ENCODE measurements at places on chromosomes 12 and 14.

DNA sequence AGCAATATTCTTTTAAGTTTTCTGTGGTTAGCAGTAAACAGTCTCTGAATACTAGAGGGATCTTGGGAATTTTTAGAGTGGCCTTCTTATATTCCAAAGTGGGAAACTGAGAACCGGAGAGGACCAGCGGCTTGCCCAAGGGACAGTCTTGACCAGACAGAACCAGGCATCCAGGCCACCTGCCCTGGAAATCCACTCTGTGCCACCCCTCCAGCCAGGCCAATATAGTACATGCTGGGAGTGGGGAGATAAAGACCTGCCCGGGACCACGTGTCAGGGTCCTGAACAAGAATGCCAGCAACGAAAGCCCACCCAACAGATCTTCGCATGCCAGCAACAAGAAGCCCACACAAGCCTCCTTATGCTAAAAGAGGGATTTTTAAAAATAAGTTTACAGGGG, 49.4 kb upstream of the RIN3 start:
- no peak for DNase-seq

GRCh38 chr14:81412779-81413178, 12.7 kb upstream of the STON2 start:
- no peak for DNase-seq

- no peak for DNase-seq
Observed at GRCh38 chr14:75702616-75703261, 41.7 kb downstream of the TTLL5 start.

GRCh38 chr14:79090641-79091180, 920.5 kb downstream of the NRXN3 start:
- DNase-seq: no peak

DNA sequence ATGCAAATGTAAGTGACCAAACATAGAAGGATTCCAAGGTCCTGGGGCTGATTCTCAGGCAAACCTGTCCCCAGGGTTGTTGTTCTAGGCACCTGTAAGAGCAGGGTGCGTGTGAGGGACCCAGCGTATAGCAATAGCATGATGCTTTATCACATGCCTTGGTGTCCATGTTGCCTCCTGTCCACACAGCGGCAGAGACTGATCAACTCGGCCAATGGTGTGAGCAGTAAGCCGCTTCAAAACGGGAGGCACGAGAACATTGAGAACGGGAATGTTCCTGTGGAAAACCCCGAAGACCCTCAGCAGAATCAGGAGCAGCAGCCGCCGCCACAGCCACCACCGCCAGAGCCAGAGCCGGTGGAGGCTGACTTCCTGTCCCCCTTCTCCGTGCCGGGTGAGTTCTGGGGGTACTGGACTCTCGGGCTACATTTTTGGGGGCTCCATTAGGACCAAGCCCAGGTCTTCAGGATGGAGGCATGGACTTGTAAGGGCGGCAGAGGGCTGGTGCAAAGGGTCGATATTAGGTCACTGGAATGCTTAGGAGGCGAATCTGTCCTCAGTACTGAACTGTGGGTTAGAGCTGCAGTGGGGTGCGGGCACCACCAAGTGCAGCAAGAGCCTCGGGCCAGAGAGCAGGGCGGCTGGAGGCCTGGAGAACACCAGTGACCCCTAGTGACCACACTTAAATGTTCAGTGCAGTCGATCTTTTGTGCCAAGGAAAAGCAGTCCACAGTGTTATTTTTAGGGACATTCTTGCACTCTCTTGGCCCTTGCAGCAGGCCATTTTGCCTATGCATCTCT, 57.2 kb upstream of the RIN3 start:
- no peak for DNase-seq

GRCh38 chr14:92659765-92660561, 88.5 kb downstream of the LGMN start:
- DNase-seq: no peak

GRCh38 chr12:60137513-60137912, 541.7 kb downstream of the SLC16A7 start:
- no peak for DNase-seq

DNA sequence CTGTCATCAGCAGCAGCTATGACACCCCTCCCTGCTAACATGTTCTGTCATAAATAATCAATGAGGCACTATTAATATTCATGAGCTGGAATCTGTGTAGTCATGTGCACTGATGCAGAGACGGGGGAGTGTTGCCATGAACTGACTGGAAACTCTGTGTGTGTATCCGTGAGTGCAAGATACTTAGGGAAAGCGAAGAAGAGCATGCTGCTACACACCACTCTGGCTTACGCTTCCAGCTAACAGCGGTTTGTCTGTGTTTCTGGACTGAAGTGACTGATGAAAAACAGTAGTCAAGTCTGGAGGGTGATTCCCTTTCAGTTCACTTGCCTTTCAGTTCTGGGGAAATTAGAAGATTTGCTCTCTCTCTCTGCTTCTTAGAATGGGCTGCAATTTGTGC, 249.4 kb downstream of the PDZRN4 start:
- no peak for DNase-seq

- no peak for DNase-seq
Observed at GRCh38 chr12:131720921-131721320, 10.0 kb downstream of the SFSWAP start.
